Left lobe of liver (tissue), 2 donors: ENCODE measurements at places on chromosomes 1 and 21. TPM values are rescaled to one million over a fixed set of nuclear protein-coding genes. Genes with fewer than 3 reads are reported as not detected.

TRAF3IP3 gene
- total RNA-seq, result 1.4 TPM

DNA sequence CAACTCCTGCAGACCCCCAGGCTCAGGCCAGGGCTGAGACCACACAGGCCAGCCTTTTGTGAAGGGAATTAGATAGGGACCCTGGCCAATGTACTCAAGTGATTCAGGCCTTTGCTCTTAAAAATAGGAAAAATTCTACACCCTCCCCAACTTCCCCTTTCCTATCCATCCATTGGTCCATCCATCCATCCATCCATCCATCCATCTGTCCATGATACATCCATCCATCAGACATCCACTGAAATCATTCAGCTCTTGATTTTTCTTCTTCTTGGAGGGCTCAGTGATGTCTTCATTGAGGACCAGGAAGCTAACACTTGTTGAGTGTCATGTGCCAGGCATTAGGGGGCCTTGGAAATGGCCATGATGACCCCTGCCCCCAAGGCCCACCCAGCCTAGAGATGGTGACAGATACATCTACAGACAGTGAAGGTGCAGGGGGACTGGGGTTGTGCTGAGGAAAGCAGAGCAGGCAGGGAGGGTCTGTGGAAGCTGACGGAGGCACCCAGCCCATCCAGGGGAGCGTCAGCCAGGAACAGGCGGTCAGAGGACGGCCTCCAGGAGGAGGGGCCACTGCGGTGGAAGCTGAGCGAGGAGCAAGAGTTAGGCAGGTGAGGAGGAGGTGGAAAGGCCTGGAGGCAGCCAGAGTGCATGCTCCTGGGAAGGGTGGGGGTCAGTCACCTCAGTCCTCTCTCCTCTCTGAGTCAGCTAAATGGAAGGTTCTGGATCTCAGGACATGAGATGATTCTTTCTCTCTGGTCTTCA is 81.9 kb downstream of the EPHB2 start:
- no peak for DNase-seq

GRCh38 chr1:235105051-235106043 is 23.3 kb downstream of the TOMM20 start:
- peak; percentile 27 for DNase-seq

- no peak for DNase-seq
Measured at GRCh38 chr1:248844526-248844925, 6.5 kb downstream of the ZNF672 start.

DNA sequence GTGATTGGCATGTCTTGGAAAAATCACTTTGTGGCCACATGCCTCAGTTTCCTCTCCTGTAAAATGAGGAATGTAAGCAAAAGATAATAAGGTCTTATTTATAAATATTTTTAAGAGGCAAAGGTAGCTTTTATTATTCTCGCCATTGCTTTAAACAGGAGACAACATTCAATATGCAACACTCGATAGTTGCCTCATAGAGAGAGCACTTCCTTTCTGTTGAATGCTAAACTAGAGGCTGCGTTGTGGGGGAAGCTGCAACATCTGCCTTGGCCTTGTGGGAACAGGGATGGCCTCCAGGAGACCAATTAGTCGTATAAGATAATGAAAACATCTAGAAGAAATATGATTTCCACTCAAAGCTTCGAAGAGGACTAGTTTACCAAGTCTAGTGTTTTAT is 3.5 kb downstream of the OSCP1 start:
- no peak for DNase-seq

DNA sequence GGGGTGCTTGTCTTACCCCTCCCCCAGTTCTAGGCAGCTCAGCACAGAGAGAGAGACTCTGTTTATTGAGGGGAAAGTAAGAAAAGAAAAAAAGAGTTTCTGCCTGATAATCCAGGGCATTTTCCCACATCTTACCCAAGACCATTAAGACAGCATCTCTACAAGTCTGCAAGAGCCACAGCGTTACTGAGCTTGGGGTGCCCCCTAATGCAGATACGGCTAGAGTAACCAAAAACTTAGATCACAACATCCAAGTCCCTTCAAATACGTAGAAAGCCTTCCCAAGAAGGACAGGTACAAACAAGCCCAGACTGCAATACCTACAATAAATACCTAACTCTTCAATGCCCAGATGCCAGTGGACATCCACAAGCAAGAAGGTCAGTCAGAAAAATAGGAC is 6.2 kb upstream of the TEX50 start:
- DNase-seq, result no peak

DNA sequence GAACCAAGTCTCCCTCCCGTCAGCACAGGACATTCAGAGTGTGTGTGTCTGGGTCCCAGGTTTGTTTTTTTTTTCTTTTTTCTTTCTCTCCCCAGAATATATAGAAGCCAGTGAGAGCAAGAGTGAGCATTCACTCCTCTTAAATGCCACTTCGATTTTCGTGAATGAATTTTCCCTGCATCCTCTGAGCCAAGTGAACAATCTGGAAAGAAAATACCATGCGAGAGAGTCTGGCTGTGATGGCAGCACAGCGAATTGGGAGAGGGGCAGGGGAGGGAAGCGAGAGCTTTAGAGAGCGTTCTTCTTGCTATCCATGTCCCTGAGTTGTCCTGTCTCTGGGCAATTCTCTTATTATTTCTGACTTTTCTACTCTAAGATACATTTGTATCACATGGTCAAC is 76.0 kb upstream of the RAB3GAP2 start:
- no peak for DNase-seq

DNA sequence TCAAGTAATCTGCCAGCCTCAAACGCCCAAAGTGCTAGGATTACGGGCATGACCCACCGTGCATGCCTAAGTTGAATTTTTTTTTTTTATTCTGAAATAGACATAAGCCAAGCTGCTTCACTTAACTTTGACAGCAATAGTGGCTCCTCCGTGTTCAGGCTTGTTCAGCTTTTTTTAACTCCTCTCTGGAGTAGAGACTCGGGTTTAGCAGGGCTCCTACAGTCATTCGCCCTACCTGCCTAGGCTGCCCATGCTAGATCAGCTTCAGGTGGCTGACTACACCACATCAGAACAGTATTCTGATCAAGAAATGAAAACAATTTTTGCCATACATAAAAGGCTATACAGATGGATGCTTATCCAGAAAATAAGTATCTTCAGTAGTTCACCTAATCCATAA is 14.7 kb downstream of the ARID4B start:
- no peak for DNase-seq
